ENCODE measurements at places on chromosomes 4 and X. TPM values are rescaled to one million over a fixed set of nuclear protein-coding genes. Genes with fewer than 3 reads are reported as not detected.

UGT2A1 gene
- total RNA-seq: not detected

BTK gene
- total RNA-seq: 0.08 TPM

TCEAL7 gene
- not detected for total RNA-seq

IRAK1 gene
- 234 TPM for total RNA-seq

MFAP3L gene
- 3.8 TPM for total RNA-seq

CT45A7 gene
- total RNA-seq: not detected

NLRP2B gene
- not detected for total RNA-seq

IBSP gene
- not detected for total RNA-seq

SULT1E1 gene
- not detected for total RNA-seq

TBX22 gene
- total RNA-seq: not detected

SFRP2 gene
- total RNA-seq: not detected

PHEX gene
- 0.34 TPM for total RNA-seq

SORBS2 gene
- total RNA-seq: not detected

SPANXA1 gene
- not detected for total RNA-seq

NHS gene
- 5.6 TPM for total RNA-seq

UGT2B17 gene
- total RNA-seq: not detected
